ENCODE measurements at places on chromosomes 5 and 9.
A peak's percentile ranks its signal among the peaks of the same experiment; 100 is the strongest.

DNA sequence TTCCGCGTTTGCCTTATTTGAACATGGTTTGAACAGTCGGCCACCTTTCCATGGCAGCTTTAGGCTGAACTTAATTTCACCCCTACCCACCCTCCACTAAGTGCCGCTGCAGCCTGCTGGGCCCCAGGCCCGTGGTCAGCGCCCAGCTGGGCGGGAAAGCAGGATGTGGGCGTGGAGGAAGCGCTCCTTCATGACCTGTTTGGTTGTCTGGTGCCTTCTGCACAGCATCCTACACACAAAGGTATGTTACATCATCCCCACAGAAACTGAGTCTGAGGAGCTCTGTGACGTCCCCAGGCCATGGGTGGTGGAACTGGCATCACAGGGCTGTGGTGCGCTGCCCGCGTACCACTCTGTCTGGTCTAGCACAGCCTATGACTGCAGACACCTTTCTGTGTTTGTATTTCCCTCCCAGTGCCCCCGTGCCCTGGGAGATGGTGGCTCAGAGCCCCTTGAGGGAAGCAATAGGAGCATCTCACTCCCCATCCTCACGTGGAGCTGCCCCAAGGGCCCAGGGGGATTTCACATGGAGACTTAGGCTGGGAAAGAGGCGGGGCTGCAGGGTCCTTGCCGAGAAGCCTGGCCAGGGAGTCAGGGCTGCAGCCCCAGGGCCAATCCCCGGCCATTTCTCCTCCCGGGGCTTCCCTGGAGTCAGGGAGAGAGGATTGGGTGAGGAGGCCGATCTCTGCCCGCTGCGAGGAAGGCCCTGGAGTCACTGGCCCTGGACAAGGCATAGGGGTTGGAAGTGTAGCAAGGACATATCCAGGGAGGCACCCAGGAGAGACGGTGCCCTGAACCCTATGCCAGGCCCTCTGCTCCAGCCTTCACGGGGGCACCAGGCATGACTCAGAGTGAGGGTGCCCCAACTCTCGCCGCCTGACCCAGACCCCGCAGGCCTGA lies 37.5 kb upstream of the SUSD3 start:
- no peak for DNase-seq

GRCh38 chr5:134133995-134134541 lies 19.6 kb downstream of the TCF7 start:
- no peak for DNase-seq

- DNase-seq, result peak; percentile 57
Measured at GRCh38 chr9:134386951-134387831, 60.9 kb downstream of the RXRA start.

- no peak for DNase-seq
Measured at GRCh38 chr5:2213121-2213730, 330.5 kb upstream of the IRX4 start.

Data from anterior cingulate cortex (tissue), 58 donors.